Stimulated activated CD4-positive, alpha-beta T cell treated with anti-CD3 and anti-CD28 coated beads, TNF-alpha, amount 100 ng/mL, for 24 hours (primary cell): ENCODE measurements at places on chromosomes 11 and 22.

GRCh38 chr11:66609721-66610617 lies 6.5 kb upstream of the RBM14 start:
- DNase-seq, result no peak

DNA sequence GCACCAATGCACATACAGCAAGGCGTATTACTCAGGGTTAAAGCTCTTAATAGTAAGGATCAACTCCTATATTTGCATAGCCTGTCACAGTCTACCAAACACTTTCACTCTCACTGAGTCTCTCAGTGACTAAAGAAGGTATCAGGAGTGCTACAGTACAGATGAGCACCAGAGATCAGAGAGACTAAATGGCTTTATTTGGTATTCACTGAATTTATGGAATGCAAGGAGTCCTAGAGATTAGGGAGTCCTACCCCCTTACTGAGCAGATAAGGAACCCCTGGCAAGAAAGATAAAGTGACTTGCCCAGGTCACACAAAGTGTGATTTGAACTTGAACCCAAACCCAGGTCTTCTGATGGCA lies 396.4 kb upstream of the CCDC90B start:
- no peak for DNase-seq

GRCh38 chr11:60953781-60954180 lies 1.8 kb upstream of the SLC15A3 start:
- DNase-seq, result no peak

- DNase-seq, result no peak
Measured at GRCh38 chr22:22460635-22461034, 47.9 kb downstream of the ZNF280B start.

- DNase-seq, result peak; percentile 25
Measured at GRCh38 chr11:69558519-69558941, 77.1 kb downstream of the LINC01488 start.

DNA sequence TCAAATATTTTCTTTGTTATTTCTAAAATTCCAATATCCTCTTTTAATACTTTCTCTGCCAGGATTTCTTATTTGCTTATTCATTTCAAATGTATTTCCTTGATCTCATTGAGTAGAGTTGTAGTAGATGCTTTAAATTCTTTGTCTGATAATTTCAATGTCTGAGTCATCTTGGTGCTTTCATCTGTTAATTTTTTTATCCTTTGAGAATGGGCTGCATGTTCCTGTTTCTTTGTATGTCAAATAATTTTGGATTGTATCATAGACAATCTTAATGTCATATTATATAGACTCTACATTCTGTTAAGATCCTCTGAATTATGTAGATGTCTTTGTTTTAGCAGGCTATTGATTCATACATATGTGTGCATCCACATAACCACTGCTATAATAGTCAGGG lies 57.5 kb downstream of the MYEOV start:
- no peak for DNase-seq

DNA sequence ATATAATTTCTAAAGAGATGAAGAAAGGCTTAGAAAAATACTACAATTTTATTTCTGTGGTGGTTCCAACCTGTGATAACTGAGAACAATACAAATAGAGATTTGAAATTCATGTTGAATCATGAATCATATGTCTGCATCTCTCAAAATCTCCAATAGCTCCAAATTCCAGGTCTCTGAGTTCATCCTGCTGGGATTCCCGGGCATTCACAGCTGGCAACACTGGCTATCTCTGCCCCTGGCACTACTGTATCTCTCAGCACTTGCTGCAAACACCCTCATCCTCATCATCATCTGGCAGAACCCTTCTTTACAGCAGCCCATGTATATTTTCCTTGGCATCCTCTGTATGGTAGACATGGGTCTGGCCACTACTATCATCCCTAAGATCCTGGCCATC lies at the start of gene OR56B1:
Gene OR56B1 (plus strand): TSS at position 53 of the 400 bp plus-strand sequence. CDS start 69 bp downstream, at position 122.
- DNase-seq, result no peak

DNA sequence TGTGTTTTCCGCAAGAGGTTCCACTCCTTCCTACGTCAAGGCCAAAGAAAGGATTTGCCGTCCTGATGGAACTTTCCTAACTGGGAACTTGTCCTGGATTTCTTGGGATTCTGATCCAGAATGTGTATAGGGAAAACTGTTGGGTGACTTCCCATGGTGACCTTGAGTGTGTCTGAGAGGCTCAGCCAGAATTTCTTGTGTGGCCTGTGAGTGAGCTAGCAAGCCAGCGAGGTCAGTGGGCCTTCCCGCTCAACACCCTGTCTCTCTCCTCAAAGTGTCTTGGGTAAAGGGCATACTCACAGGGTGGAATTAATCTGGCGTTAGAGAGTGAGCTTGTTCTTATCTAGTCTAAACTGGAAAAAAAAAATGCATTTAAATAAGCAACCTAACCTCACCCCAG lies 20.4 kb downstream of the ZNRF3 start:
- DNase-seq, result no peak

GRCh38 chr11:13920756-13921155 lies 41.8 kb upstream of the SPON1 start:
- no peak for DNase-seq

DNA sequence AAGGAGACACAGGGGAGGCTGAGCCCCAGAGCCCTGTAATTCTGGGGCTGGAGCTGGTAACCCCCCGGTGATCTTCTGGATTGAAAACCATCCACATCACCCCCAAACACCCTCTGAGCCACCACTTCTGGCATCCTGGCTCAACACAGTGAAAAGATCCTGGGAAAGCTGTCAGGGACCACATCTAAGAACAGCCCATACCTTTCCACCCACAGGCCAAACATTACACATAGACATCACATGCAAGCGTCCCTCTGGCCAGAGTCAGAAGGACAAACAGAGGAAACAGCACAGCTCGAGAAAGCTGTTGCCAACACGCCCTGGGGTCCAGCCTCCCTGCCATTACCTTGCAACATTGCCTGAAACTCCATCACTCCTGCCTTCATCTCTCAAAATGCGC lies 469.5 kb downstream of the SOX6 start:
- no peak for DNase-seq
